H9 (cell line): ENCODE measurements at places on chromosomes 4 and X. TPM values are rescaled to one million over a fixed set of nuclear protein-coding genes. Genes with fewer than 3 reads are reported as not detected.

DNA sequence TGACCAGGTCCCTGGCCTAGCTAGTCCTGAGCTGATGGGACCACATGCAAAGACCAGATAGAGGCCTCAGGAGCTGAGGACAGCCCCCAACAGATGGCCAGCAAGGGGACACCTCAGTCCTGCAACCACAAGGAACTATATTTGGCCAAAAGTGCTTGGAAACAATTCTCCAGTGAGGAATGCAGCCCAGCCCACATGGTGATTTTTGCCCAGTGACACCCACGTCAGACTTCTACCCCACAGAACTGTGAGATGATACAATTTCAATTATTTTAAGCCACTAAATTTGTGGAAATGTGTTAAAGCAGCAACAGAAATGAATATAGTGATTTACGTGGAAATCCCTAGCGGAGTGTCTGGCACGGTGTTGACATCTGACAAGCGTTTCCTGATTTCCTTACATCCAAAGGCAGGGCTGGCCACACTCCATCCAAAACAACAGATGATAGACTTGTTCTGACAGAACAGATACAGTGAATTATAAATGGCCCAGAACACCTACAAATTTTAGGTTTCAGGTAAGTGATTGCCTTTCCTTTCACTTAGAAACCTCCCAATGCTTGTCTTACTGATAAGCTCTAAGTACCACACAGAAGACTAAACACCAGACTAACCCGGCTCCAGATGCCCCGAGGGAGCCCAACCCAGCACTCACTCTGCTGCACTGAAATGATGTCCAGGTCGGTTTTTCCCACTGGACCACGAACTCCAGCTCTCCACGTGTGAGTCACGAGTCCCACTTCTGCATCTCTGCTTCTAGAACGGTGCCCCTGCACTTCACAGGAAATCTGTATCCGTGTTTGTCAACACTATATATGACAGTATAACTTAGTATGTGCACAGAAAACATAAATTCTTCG is 5.8 kb downstream of the AFAP1 start:
- no peak for DNase-seq

- no peak for DNase-seq
Observed at GRCh38 chr4:142314686-142315085, 531.4 kb downstream of the INPP4B start.

GRCh38 chrX:136759968-136760367 is 20.8 kb downstream of the ARHGEF6 start:
- peak; percentile 35 for DNase-seq

DNA sequence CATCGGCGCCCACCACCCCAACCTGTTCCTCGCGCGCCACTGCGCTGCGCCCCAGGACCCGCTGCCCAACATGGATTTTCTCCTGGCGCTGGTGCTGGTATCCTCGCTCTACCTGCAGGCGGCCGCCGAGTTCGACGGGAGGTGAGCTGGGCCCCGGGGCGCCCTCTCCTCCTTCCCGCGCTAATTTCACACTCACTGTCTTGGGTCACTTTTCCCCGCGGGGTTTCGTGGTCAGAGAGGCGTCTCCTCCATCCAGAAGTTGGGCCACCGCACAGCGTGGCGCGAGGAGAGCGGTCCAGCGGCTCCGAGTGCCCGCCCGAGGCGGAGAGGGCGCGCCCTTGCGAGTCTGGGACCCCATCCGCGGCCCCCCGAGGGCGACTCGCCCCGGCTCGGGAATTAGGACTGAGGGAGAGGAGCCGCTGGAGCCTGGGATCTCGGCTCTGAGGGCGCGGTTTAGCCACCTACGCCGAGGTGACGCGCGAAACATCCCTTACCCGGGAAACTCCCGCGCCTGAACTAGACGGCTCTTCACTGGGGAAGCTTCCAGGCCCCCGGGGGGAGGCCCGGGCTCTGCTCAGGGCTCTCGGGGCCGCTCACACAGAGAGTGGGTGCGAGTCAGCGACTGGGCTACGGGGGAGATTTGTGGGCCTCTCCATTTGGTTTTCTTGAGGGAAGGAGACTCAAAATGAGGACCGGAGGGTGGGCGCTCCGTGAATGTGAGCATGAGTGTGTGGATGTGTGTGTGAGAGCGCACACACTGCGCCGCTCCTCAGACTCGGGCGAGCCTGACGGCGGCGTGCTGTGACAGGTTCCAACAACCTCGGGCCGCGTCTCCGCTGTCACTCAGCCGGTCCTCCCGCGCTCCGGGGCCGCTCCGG is 551 bp downstream of the NPNT start:
- peak; percentile 45 for DNase-seq

DNA sequence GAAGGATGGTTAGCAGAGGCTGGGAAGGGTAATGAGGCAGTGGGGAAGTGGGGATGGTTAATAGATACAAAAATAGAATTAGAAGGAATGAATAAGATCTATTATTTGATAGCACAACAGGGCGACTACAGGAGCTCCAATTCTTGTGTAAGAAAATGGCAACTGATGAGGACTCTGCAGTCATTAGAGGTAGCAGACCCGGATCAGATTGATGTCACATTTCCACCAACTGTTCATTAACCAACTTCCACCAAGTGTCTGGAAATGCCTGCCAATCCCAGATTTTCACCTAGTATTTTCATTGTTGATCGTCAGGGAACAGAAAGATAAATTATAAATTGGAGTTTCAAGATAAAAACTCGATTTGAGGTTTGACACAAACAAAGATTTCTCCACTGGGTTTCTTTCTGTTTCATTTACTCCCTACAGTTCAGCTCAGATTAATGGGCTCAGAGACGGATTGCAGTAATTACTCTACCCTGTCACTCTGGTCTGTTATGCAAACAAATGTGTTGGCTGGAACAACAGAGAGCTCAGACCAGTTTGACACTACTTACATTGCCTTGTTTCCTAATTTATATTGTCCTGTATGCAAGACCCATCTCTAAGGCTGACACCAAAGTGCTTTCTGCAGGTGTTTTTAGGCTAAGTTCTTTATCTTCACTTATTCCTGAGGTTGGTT is 909.2 kb upstream of the PRKX start:
- DNase-seq = no peak

- DNase-seq = no peak
Observed at GRCh38 chr4:150211016-150211415, 132.8 kb downstream of the DCLK2 start.

DNA sequence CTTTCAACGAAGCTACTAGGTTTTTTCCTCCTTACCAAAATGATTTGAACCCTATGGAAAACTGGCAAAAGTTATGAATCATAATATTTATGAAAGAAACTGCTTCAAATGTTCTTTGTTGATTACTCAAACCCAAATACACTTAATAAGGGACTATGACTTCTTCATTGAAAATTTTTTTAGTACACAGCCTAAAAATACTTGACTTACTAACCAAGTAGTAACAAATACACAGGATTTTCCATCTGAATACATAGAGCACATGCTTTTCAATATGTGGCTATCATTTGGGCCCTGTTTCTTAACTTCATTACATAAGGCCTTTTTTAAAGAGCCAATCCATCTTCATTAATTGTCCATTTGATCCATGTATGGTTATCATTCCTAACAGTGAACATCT is 171.5 kb downstream of the FBXW7 start:
- no peak for DNase-seq

Gene PLA2G12A
- 39.2 and 47.3 TPM in 2 replicates for total RNA-seq

Gene SSX2B
- total RNA-seq = not detected in 2 replicates

Gene DOK7
- 0.26 TPM in 1 of 2 replicates, not detected in the other for total RNA-seq

Gene TMSB15C
- total RNA-seq = 1.8 and 2.0 TPM in 2 replicates

Gene SHOX
- total RNA-seq = 0.18 and 0.24 TPM in 2 replicates

Gene IL13RA2
- total RNA-seq = not detected in 2 replicates
